Left lung (tissue), 14 donors: ENCODE measurements at places on chromosomes 5 and 9. TPM values are rescaled to one million over a fixed set of nuclear protein-coding genes. Genes with fewer than 3 reads are reported as not detected.

ALDH1B1 gene
- 18.6 TPM for polyA plus RNA-seq

KIF4B gene
- polyA plus RNA-seq: 0.31 TPM

DNA sequence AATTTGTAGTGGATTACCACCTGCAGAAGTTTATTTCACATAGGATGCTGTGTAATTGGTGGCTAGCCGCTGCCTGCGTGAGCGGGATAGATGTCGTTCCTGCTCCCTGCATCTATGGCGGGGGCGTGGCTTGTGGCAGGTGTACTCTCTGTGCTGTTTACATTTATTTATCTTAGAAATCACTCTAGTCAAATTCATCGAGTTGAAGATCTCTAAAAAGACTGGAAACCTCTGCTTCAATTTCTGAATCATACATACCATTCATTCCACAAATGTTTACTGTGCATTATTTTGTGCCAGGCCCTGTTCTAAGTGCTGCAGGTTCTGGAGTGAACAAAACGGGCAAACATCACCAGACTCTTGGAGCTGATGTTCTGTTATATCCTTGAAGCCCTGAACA lies 11.9 kb downstream of the ROPN1L start:
- DNase-seq: no peak

DNA sequence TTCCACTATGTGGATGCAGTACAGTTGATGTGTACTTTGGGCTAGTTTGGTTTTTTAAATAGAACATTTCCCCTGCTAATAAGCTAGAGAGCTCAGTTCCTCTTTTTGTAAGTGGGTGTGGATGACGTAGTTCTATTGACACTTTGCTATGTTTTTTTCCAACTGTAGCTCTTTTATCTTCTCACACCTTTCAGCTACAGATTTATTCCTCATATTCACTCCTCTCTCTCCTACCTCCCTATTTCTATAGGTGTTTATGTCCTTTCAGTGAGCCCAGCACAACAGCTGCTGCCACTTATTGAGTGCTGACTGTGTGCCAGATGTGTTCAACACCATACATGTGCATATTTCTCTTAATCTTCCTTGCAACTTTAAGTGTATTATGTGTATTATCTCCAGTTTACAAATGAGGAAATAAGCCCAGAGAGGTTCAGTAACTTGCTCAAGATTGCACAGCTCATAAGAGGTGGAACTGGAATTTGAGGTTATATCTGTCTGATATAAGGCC lies 215.7 kb downstream of the SEMA6A start:
- DNase-seq: no peak
